ENCODE measurements at places on chromosomes 4 and X. TPM values are rescaled to one million over a fixed set of nuclear protein-coding genes. Genes with fewer than 3 reads are reported as not detected.

DNA sequence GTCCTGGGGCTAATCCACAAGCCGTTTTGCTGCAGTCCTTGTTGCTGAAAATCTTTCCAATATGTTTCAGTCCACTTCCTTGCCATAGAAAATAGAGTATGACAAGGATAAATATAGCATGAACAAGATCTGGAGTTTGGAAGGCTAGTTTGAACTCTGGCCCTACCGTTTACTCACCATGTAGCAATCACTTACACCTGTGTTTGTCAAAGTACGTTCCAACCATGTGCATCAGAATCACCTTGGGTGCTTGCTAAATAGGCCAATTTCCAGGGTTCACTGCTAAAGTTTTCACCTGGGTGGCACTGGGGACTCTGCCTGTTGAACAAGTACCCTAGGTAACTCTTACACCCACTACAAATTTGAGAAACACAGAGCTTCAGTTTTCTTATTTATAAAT lies 188.9 kb downstream of the ENOX2 start:
- H3K27me3 ChIP-seq, result no peaks in the 10 kb centered on the region
- H3K27ac ChIP-seq, result no peak overlapping the region
- H3K4me1 ChIP-seq, result no peaks in the 10 kb centered on the region
- no peak overlapping the region for H3K4me3 ChIP-seq

- H3K27me3 ChIP-seq, result no peaks in the 10 kb centered on the region
- H3K4me3 ChIP-seq, result no peak overlapping the region
- no peaks in the 10 kb centered on the region for H3K4me1 ChIP-seq
- H3K36me3 ChIP-seq, result no peaks in the 10 kb centered on the region
- no peak overlapping the region for H3K27ac ChIP-seq
These were observed 423.5 kb upstream of the CTSO start for GRCh38 chr4:156377036-156377710.

GRCh38 chrX:46710425-46710824 lies 48.5 kb downstream of the SLC9A7 start:
- peak overlapping the region; percentile 59 for H3K4me3 ChIP-seq
- peaks cover 52% of the 10 kb centered on the region for H3K4me1 ChIP-seq
- H3K36me3 ChIP-seq, result no peaks in the 10 kb centered on the region
- H3K27ac ChIP-seq, result peak overlapping the region; percentile 42

GRCh38 chr4:18840481-18840880 lies 818.9 kb upstream of the LCORL start:
- no peak overlapping the region for H3K27ac ChIP-seq
- H3K4me3 ChIP-seq, result no peak overlapping the region
- DNase-seq, result no peak
- H3K36me3 ChIP-seq, result no peaks in the 10 kb centered on the region

DNA sequence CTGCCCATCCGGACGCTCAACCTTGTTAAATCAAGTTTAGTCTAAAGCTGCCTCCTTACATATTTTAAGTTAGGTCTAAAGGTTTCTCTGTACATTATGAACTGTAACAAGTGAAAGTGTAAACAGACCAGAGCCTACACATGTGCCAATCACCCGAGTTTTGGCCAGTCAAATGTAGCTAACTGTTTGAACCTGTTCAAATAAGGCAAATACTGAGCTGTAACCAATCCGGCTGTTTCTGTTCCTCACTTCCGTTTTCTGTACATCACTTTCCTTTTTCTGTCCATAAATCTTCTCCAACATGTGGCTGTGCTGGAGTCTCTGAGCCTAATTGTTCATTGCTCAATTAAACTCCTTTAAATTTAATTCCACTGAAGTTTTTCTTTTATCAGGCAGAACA lies 113.3 kb upstream of the SHISA3 start:
- no peak for DNase-seq
- H3K27me3 ChIP-seq, result peaks cover 11% of the 10 kb centered on the region
- no peaks in the 10 kb centered on the region for H3K36me3 ChIP-seq
- no peaks in the 10 kb centered on the region for H3K4me1 ChIP-seq
- H3K27ac ChIP-seq, result no peak overlapping the region

DNA sequence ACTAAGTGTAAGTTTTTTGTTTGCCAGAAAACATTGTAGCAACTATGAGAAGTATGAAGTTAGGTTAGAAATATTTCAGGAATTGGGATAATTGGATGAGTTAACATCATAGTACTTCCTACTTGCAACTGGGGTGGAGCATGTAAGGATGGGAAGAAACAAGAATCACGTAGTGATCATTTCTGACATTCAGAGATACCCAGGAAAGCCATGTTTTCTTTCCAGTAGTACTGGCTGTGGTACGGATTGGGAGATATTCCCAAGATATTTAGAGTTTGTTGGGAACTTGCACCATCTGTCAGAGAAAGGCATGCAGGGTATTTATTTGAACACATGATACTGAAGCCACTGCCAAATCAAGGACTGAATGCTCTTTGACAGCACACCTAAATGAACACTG lies 87.6 kb upstream of the SLC4A4 start:
- H3K27ac ChIP-seq, result no peak overlapping the region
- no peaks in the 10 kb centered on the region for H3K27me3 ChIP-seq
- H3K4me1 ChIP-seq, result no peaks in the 10 kb centered on the region

GRCh38 chr4:2472187-2472586 lies 3.3 kb downstream of the RNF4 start:
- H3K27me3 ChIP-seq, result no peaks in the 10 kb centered on the region
- H3K27ac ChIP-seq, result no peak overlapping the region
- H3K36me3 ChIP-seq, result peaks cover 6% of the 10 kb centered on the region
- no peak overlapping the region for H3K4me3 ChIP-seq
- DNase-seq, result no peak

ADH6 gene
- not detected for polyA plus RNA-seq

CLNK gene
- polyA plus RNA-seq, result 0.69 TPM

GIMD1 gene
- not detected for polyA plus RNA-seq

TMPRSS11D gene
- not detected for polyA plus RNA-seq

PTPN13 gene
- not detected for polyA plus RNA-seq

ZBTB33 gene
- polyA plus RNA-seq, result 13.3 TPM
